ENCODE measurements at places on chromosomes 1 and 21.

- H3K4me1 ChIP-seq: no peaks in the 10 kb centered on the region
- DNase-seq: no peak
- no peak overlapping the region for H3K4me3 ChIP-seq
- H3K27ac ChIP-seq: no peak overlapping the region
- H3K27me3 ChIP-seq: no peaks in the 10 kb centered on the region
Observed at GRCh38 chr1:2349806-2350205, 41.5 kb downstream of the MORN1 start.

DNA sequence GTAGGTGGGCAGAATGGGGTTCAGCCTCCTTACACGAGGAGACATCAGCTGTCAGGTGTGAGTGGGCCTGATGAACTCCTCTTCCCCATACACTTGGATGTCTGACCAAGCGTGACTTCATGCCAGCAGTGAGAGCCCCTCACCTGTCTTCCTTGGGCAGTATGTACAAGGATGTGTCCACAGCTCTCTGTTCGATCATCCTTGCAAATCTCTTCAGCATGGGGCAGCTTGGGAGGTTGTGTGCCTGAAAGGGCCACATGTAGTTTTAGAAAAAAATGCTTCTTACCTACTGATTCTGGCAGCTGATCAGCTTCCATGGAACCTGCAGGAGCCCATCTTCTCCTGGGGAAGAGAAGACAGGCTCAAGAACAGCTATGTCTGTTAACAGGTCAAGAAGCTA, 18.0 kb downstream of the ACP6 start:
- no peak overlapping the region for H3K4me3 ChIP-seq
- no peak for DNase-seq
- no peaks in the 10 kb centered on the region for H3K4me1 ChIP-seq
- H3K27me3 ChIP-seq: no peaks in the 10 kb centered on the region

GRCh38 chr1:10892138-10893065, 96.0 kb upstream of the CASZ1 start:
- no peaks in the 10 kb centered on the region for H3K4me1 ChIP-seq
- no peaks in the 10 kb centered on the region for H3K36me3 ChIP-seq
- DNase-seq: no peak
- H3K27ac ChIP-seq: no peak overlapping the region
- no peak overlapping the region for H3K4me3 ChIP-seq

DNA sequence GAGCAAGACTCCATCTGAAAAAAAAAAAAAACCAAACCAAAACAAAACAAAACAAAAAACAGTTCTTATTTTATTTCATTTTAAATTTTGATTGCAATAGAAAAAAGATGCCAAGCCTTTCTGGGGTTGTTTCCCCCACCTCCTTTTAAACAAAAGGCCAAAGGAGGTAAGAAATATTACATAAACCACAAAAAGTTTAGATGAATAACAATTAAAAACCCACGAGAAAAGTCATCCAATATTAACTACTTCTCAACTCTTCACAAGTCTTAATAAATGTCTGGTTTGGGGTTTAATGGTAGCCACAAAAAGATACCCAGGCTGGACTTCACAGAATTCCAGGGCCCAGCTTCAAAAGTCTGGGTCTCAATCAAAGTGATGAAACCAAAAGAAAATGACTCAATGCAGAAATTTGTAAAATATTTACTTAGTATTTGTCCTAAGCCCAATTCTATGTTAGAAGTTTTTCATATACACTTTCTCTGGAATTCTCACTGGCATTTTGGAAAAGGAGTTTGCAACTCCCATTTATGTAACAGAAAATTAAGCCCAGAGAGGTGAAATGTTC, 47.0 kb upstream of the SDC3 start:
- no peaks in the 10 kb centered on the region for H3K27me3 ChIP-seq
- DNase-seq: no peak
- no peaks in the 10 kb centered on the region for H3K4me1 ChIP-seq

- H3K27ac ChIP-seq: no peak overlapping the region
- DNase-seq: no peak
- no peaks in the 10 kb centered on the region for H3K36me3 ChIP-seq
- H3K4me3 ChIP-seq: no peak overlapping the region
Observed at GRCh38 chr1:223394242-223394641, 1.0 kb downstream of the CCDC185 start.

DNA sequence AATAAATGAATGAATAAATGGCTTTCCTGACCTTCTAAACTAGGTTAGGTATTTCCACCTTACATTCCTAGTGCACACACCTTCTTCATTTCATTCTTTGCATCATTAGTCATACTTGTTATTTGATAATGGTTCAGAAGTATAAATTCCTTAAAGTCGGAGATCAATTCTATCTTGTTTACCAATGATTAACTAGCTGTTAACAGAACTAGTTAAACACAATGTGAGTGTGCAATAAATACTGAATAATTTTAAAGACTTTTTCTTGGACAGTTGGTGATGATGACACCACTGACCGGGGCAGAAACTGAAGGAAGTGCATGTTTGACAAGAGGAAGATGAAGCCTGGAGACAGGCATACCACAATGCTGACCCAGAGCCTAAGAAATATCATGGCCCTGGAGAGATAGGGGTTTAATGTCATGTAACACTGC, 207.1 kb upstream of the DEPDC1 start:
- no peak for DNase-seq
- no peak overlapping the region for H3K4me3 ChIP-seq
- H3K36me3 ChIP-seq: no peaks in the 10 kb centered on the region
- no peaks in the 10 kb centered on the region for H3K27me3 ChIP-seq
- no peak overlapping the region for H3K27ac ChIP-seq

DNA sequence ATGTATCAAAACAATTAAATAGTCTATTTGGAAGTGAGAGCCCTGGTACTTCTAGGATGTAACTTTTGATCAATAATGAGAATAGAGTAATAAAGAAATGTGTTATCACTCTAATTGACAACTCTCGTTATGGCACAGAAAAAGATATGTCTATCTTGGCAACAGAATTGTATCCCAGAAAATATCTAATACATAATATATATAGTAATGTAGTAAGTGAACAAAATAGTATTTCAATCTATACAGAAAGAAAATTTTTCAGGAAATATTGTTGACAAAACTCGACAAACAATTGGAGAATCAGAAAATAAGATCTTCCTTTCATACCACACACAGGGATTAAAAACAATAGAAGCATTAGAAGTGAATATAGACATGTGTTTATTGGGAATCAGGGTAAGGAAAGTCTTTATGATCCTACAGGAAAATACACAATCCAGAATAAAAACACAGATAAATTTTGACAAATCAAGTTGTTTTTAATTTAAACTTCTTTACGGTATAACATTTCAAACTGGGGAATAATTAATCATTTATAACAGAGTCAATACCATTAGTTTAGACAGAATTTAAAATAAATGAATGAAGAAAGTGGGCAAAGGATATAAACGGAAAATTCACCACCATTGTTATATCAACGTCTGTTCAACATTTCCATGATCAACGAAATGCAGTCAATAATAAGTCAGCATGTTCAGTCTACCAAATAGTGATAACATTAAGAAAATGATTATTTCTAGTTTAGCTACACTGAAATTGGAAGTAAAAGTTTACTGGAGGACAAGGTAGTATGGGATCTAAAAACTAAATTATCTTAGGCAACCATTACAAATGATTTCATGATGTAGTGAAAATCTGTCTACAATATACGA, 1526.5 kb upstream of the TPTE start:
- no peaks in the 10 kb centered on the region for H3K4me1 ChIP-seq
- H3K36me3 ChIP-seq: no peaks in the 10 kb centered on the region
- H3K27ac ChIP-seq: no peak overlapping the region
- no peak overlapping the region for H3K4me3 ChIP-seq
- H3K27me3 ChIP-seq: no peaks in the 10 kb centered on the region
- no peak for DNase-seq
